ENCODE measurements at places on chromosomes 11 and 22.

- DNase-seq: no peak
These were observed 109.4 kb downstream of the MORC2 start for GRCh38 chr22:30858976-30859713.

GRCh38 chr11:122095681-122096262 is 20.2 kb downstream of the BLID start:
- DNase-seq: peak; percentile 83

DNA sequence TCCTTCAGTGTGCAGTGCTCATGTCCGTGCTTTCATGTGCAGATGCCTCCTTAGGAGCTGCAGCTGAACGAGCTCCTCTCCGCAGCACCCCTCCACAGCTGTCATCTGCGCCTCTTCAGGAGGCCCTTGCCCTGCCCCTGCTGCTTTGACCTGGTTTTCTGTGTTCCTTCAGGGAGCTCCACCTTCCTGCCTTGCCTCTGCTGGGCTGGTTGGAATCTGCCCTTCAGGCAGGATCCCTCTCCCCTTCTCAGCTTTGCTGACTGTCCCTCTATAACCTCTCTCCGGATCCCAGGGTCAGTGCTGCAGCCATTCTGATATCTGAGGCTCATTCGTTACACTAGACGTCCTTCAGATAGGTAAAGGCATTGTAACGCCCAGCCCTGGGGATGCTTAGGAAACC is 67.9 kb downstream of the SCN3B start:
- DNase-seq: no peak

- no peak for DNase-seq
These were observed 38.3 kb downstream of the WT1 start for GRCh38 chr11:32396991-32397390.

Data from tongue (tissue), 3 donors.